CD14-positive monocyte (primary cell): ENCODE measurements at places on chromosomes 16 and 17.

DNA sequence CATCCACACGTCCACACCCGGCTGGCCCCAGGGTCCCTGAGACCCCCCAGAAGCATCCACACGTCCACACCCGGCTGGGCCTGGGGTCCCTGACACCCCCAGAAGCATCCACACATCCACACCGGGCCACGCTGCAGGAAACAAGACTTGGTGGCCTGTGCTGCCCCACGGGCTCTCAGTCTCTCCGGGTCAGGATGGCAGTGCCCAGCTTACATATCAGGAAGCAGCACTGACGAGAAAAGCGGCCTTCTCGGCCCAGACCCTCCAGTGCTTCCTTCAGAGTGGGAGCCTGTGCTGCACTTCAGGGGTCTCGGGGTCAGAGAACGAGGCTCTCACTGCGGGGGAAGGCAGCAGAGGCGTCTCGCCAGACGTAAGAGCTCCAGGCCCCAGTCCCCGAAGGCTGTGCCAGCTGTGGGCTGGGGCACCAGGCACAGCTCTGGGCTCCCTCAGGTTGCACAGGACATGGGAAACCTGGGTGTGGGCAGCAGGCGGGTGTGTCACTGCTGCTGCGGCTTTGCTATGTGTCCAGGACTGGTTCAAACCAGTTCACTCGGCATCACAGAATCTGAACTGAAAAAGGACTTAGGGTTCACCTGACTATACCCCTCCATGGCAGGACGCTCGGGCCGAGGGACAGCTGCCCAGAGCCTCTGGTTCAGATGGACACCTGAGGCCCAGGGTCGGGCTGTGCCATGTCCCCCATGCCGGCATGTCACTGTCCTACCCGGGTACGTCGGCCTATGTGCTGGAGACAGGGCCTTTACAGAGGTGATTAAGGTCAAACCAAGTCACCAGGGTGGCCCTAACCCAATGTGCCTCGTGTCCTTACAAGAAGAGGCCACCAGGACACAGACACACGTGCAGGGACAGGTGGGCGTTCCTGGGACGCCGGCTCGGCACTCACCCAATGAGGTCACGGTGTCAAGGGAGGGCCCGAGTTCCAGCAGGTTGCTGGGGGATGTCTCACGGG is 40.2 kb upstream of the CHMP6 start:
- no peaks in the 10 kb centered on the region for H3K4me1 ChIP-seq
- no peak overlapping the region for H3K27ac ChIP-seq
- DNase-seq: no peak

GRCh38 chr17:66541461-66542128 is 239.2 kb downstream of the PRKCA start:
- no peak overlapping the region for H3K4me3 ChIP-seq
- no peak overlapping the region for H3K27ac ChIP-seq
- no peaks in the 10 kb centered on the region for H3K36me3 ChIP-seq
- H3K27me3 ChIP-seq: no peaks in the 10 kb centered on the region
- DNase-seq: no peak

- no peaks in the 10 kb centered on the region for H3K27me3 ChIP-seq
- no peak overlapping the region for H3K27ac ChIP-seq
- no peaks in the 10 kb centered on the region for H3K36me3 ChIP-seq
Measured at GRCh38 chr17:81481073-81481799, 31.4 kb downstream of the ACTG1 start.

DNA sequence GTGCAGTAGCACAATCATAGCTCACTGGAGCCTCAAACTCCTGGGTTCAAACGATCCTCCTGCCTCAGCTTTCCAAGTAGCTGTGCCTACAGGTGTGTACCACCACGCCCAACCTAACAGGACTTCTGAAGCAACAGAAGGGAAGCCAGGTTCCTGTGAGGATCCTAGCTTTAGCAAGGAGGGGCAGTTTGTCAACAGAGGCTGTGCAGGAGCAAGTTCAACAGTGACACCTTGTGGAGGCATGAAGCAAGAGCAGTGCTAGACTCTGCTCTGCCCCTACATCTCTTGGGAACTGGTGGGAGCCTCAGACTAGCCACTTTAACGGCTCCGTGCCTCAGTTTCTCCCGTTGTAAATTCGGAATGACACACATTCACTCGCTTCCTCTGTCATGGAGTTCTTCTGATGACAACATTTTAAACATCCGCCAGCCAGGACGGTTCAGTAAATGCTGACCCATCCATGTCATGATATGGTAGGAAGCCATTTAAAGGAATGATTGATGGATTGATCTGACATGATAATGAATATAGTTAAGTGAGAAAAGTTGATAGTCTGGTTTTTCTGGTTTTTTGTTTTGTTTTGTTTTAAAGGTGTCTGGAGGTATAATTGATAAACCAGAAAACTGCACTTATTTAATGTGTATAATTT is 218.7 kb downstream of the MRTFB start:
- no peak overlapping the region for H3K27ac ChIP-seq
- H3K36me3 ChIP-seq: no peaks in the 10 kb centered on the region
- no peaks in the 10 kb centered on the region for H3K27me3 ChIP-seq

DNA sequence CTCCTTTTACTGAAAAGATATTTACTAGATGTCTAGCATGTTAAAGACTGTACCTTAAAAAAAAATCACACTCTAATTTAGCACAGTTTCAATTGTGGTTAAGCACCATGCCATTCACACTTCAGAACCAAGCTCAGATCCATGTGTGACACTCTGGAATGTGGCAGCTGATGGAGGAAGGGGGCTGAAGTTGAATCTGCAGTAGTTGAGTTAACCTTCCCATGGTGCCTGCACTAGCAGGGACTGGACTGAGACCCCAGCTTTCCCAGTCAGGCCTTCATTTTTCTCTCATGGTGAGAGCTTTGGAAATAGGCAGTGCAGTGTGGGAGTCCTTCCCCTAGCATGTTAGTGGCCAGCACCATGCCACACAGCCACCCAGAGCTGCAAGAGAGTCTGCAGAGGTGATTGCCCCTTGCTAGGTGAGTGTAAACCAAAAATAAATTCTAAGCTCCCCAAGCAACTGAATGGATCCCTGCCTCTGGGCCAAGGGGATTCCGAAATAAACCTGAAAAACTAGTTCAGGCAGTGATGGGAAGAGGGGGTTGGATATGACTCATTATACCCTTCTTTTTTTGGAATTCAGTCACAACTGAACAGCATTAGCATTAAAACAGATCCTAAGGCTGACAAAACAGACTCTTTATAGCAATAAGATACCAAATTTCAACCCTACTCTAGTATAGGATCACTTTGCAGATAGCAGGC is 208.5 kb downstream of the WWOX start:
- no peak overlapping the region for H3K27ac ChIP-seq
- H3K4me3 ChIP-seq: no peak overlapping the region
- DNase-seq: no peak
- H3K36me3 ChIP-seq: no peaks in the 10 kb centered on the region
- no peaks in the 10 kb centered on the region for H3K4me1 ChIP-seq

- H3K4me3 ChIP-seq: no peak overlapping the region
- no peak for DNase-seq
- H3K27me3 ChIP-seq: no peaks in the 10 kb centered on the region
- no peaks in the 10 kb centered on the region for H3K36me3 ChIP-seq
- H3K4me1 ChIP-seq: peaks cover 27% of the 10 kb centered on the region
Measured at GRCh38 chr17:81715872-81716673, 4.0 kb downstream of the SLC25A10 start.

DNA sequence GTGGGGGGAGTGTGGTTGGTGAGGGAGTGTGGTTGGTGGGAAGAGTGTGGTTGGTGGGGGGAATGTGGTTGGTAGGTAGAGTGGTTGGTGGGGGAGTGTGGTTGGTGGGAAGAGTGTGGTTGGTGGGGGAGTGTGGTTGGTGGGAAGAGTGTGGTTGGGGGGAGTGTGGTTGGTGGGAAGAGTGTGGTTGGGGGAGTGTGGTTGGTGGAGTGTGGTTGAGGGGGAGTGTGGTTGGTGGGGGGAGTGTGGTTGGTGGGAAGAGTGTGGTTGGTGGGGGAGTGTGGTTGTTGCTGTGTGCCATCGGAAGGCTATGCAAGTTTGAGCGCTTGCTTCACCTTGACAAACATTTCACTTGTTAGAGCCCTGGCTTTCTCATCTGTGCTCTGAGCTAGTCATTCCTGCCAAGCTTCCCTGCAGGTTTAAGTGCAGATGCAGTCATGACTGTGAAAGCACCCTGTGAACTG is 20.1 kb downstream of the MINK1 start:
- no peaks in the 10 kb centered on the region for H3K27me3 ChIP-seq
- no peak for DNase-seq
- H3K36me3 ChIP-seq: peaks cover 21% of the 10 kb centered on the region
- peaks cover 27% of the 10 kb centered on the region for H3K4me1 ChIP-seq
- no peak overlapping the region for H3K4me3 ChIP-seq

GRCh38 chr17:15124264-15124595 is 140.9 kb downstream of the PMP22 start:
- no peaks in the 10 kb centered on the region for H3K36me3 ChIP-seq
- H3K4me3 ChIP-seq: no peak overlapping the region
- H3K27me3 ChIP-seq: no peaks in the 10 kb centered on the region
- no peak overlapping the region for H3K27ac ChIP-seq
- H3K4me1 ChIP-seq: no peaks in the 10 kb centered on the region

- no peak within 1 kb of the TSS for H3K4me3 ChIP-seq
- peaks cover 5% of the 10 kb centered on the region for H3K4me1 ChIP-seq
- H3K36me3 ChIP-seq: no peaks in the 10 kb centered on the region
Measured at GRCh38 chr17:49132699-49133364, at the start of gene B4GALNT2. TSS of gene B4GALNT2 (plus strand) at chr17:49132769. CDS start at chr17:49132793, 24 bp downstream.

DNA sequence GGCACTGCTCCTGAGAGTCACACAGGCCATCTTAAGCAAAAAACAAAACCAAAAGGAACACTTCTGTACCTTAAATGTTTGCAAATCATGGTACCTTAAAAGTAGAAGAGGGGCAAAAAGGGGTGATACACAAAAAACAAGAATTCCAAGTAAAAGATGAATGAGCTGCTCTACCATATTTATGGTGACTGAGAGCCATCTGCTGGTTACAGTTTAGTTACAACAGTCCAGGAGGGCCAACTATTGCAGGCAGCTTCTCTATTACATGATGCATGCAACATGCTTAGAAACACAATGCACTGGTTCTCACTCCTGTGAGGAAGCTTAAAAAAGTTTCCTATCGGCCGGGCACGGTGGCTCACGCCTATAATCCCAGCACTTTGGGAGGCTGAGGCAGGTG is 53.5 kb downstream of the STX8 start:
- H3K36me3 ChIP-seq: no peaks in the 10 kb centered on the region
- no peak overlapping the region for H3K4me3 ChIP-seq
- no peaks in the 10 kb centered on the region for H3K4me1 ChIP-seq

- H3K4me3 ChIP-seq: no peak overlapping the region
- peak overlapping the region; percentile 56 for H3K27ac ChIP-seq
- peaks cover 66% of the 10 kb centered on the region for H3K4me1 ChIP-seq
Measured at GRCh38 chr16:67115639-67116038, 5.9 kb downstream of the PHAF1 start.

DNA sequence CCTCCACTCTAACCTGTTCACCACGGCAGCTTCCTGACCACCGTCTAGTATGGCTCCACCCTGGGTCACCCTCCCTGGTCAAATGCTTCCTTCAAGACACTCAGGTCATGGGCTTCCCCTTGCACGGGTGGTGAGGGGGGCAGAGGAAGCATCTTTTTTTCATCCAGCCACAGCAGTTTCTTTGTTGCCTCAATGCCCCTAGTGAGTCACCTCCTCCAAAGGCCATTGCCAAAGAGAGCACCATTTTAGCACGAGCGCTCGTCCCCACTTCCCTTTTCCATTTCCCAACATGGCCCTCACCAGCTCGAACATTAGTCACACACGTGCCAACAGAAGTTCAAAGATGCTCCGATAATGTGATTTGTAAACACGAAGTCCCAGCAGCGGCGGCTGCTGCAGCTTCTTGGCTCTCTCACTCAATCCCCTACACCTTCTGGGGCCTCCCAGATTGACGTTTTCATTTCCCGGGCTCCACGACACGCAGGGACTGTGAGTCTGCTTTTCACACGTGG is 134.6 kb downstream of the GAS7 start:
- peak overlapping the region; percentile 100 for H3K27ac ChIP-seq
- peak; percentile 99 for DNase-seq
- no peaks in the 10 kb centered on the region for H3K36me3 ChIP-seq
- no peaks in the 10 kb centered on the region for H3K27me3 ChIP-seq
- H3K4me1 ChIP-seq: peaks cover 60% of the 10 kb centered on the region

GRCh38 chr16:2798723-2799204 is 494 bp downstream of the PRSS41 start:
- H3K27ac ChIP-seq: no peak overlapping the region
- DNase-seq: no peak
- H3K4me3 ChIP-seq: no peak overlapping the region

GRCh38 chr16:79691007-79691406 is 90.5 kb upstream of the MAF start:
- H3K4me1 ChIP-seq: no peaks in the 10 kb centered on the region
- H3K27ac ChIP-seq: no peak overlapping the region
- H3K36me3 ChIP-seq: no peaks in the 10 kb centered on the region

- H3K27ac ChIP-seq: no peak overlapping the region
- peak overlapping the region; percentile 53 for H3K4me3 ChIP-seq
- peaks cover 32% of the 10 kb centered on the region for H3K4me1 ChIP-seq
- peaks cover 5% of the 10 kb centered on the region for H3K27me3 ChIP-seq
Measured at GRCh38 chr17:57257895-57258851, 1.9 kb downstream of the MSI2 start.

DNA sequence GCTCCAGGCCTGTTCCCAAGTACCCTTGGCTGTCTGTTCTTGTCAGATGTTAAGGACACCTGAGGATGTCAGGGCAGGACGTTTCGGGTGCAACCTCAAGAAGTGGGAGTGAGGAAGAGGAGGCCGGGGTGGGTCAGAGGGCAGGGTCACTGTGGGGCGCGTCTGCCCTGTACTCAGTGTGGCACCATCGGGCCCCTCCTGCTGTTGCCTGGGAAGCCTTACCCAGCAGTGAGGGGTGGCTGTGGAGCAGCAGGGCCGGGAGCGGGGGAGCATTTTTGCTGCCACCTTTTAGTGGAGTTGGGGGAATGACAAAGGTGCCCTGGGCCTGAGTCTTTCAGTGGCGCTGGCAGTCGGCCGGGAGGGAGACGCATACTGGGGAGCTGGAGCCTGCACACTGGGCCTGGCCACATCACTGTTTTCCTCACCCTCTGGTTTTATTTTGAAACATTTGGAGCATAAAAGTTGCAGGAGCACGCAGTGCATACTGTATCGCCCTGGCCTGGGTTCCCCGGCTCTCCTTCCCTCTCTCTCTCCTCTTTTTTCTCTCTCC is 11.1 kb upstream of the FLYWCH1 start:
- H3K27ac ChIP-seq: no peak overlapping the region
- H3K27me3 ChIP-seq: no peaks in the 10 kb centered on the region
- no peak for DNase-seq

DNA sequence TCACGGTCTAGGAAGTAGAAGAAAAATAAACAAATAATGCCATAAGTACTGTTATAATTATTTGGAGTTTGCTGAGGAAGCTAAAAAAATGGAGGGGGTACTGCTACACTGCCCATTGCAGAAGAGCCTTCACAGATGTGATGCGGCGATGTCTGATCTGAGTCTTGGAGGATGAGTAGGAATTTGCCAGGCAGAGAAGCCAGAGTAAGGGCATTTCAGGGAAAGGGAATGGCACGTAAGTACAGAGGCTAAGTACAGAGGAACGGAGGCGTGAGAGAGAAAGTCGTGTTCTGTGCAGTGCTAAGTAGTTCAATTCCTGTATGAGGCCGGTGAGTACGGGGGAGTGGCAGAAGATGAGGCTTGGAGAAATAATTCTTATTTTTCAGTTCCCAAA is 741 bp upstream of the GRB2 start:
- no peaks in the 10 kb centered on the region for H3K36me3 ChIP-seq
- H3K27me3 ChIP-seq: no peaks in the 10 kb centered on the region
- peak overlapping the region; percentile 88 for H3K4me3 ChIP-seq
- H3K27ac ChIP-seq: no peak overlapping the region
- DNase-seq: peak; percentile 22

- no peaks in the 10 kb centered on the region for H3K4me1 ChIP-seq
- DNase-seq: no peak
- no peak overlapping the region for H3K4me3 ChIP-seq
- H3K27me3 ChIP-seq: no peaks in the 10 kb centered on the region
- peaks cover 50% of the 10 kb centered on the region for H3K36me3 ChIP-seq
- H3K27ac ChIP-seq: no peak overlapping the region
Measured at GRCh38 chr17:67090341-67090740, 46.0 kb downstream of the CACNG1 start.
